EL (cell line): ENCODE measurements at places on chromosomes 16 and 17.

DNA sequence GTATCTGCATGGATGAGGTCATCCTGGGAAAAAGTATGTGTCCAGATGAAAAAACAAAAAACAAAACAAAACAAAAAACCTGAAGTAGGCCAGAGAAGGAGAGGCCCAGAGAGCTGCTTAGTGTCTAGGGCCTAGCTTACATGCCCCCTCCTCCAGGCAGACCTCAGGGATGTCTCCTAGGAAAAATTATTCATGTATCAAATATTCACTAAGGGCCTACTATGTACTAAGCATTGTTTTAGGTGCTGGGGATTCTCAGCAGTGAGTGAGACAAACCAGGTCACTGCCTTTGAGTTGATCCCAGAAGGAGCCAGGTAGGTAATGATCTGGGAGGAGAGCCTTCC lies 49.5 kb downstream of the IRX6 start:
- no peak for DNase-seq

- DNase-seq = no peak
Measured at GRCh38 chr17:30422171-30422570, 43.4 kb downstream of the CPD start.

DNA sequence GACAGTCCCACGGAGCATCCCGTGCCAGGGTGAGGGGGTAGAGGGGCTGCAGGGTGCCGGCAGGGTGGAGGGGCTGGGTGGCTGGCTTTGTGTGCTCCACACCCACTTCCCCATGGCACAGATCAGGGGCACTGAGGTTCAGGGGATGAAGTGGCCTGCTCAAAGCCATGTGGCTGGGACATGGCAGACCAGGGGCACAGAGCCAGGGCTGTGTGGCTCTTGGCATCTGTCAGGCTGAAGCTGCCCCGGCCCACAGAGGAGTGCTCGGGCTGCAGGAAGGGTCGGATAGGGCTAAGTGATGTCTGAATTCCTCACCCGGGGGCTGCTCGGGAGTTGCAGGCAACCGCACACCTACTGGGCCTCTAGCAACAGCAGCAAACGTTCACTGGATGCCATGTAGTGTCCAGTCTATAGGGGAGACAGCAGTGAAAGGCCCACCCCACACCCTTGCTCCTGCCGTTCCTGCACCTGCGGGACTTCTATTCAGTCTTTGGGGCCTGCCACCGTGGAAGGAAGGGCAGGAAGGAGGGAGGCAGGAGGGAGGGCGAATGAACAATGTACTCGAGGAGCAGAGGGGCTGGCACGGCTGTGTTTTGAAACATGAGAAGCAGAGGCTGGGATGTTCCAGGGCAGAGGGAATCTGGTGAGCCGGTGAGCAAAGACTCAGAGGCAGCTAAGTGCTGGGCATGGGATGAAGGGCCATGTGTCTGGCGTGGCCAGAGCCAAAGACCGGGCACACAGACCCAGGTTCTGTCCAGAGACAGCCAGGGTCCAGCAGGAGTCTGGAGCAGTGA lies 15.1 kb downstream of the SLC5A10 start:
- DNase-seq = no peak

DNA sequence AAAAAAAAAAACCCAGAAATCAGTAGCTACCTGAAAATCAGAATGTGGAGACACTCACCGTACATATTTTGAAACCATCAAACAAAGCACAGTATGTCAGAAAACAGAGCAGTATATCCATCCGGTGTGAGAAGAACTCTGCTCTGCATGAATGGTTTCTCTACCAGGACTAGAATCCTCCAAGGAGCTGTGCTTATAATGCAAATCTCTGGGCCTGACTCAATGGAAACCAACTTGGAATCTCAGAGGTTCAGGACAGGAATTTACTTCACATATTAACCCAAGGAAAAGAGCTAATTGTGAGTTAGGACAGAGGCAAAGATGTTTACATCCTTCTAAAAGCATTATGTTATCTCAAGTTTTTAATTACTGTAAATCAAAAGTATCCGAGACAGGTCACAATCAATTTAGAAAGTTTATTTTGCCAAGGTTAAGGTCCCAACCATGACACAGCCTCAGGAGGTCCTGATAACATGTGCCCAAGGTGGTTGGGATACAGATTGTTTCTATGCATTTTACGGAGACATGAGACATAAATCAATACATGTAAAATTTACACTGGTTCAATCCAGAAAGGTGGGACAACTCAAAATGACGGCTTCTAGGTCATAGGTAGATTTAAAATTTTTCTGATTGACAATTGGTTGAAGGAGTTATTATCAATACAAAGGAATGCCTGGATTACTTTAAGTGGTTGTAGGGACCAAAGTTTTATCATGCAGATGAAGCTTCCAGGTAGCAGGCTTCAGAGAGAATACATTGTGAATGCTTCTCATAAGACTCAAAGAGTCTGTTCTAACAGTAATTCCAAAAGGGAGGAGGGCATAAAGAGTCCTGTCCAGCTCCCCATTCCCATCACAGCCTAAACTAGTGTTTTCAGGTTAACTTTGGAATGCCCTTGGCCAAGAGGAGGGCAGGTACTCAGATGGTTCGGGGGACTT lies 164.1 kb downstream of the CDH8 start:
- no peak for DNase-seq

GRCh38 chr16:67437513-67437912 lies 6.6 kb downstream of the HSD11B2 start:
- no peak for DNase-seq

DNA sequence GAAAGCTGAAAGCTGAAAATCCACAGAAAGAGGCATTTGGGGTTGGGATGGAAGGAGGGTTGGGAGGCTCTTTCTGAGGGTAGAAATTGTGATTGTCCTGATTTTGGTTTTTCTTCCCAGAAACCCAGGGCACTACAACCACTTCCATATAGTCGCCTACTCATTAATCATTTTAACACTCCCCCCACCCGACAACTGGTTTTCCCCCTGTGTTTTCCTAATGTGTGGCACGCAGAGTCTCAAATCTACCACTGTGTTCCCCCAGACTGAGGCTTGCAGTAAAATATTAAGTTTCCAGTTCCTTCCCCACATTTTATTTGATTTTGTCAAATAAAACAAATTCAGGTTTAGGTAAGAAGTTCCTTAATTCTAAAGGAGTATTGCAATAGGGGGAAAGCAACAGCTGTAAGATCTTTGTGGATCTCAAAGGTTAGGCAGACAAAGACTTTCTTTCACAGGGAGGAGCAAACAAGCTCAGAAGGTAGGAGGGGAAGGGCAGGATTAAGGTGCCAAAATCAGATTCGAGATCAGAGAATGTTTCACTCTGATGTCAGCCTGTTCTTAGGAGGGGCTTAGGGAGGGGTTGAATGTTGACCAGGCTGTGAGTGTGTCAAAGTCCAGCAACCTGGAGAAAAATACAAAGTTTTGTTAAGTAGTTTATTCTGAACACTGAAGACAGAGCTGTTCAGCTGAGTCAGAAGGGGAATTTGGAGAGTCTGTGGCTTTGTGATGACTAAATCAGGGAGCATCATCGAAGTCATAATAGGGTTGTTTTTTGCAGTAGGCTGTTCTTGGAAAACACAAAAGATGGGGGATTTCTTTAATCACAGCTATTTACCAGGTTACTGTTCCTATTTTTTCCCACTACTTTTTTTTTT lies 3.6 kb downstream of the ZNF267 start:
- DNase-seq = peak; percentile 82

DNA sequence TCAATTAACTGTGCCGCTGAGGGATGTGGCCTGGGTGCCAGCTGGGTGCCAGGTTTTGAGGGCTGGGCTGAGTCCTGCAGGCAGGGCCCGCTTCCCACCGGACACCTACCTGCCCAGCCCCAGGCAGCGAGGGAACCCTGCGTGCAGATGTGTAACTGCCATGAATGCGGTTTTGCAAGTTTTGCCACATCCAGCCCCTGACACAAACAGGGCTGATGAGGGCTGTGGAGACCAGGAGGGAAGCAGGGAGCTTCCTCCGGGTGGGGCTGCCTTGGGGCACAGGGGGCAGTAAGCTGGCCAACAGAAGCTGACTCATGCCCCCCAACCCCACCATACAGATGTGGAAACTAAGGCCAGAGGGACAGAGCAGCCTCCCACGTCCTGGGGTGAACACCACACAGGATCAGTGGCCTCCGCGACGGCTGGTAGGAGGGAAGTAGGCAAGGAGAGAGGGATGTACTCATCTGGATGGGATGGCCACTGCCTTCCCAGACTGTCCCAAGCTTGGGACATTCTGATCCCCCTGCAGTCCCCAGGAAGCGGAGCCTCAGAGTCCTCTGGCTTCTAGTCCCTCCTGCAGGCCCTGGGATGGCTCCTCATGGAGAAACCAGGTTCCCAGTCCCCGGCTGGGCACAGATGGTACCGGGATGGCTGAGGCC lies 1.6 kb downstream of the UBALD1 start:
- DNase-seq = no peak

GRCh38 chr17:13865650-13866049 lies 203.7 kb upstream of the COX10 start:
- no peak for DNase-seq

GRCh38 chr16:397736-398332 lies 835 bp downstream of the NME4 start:
- peak; percentile 77 for DNase-seq

DNA sequence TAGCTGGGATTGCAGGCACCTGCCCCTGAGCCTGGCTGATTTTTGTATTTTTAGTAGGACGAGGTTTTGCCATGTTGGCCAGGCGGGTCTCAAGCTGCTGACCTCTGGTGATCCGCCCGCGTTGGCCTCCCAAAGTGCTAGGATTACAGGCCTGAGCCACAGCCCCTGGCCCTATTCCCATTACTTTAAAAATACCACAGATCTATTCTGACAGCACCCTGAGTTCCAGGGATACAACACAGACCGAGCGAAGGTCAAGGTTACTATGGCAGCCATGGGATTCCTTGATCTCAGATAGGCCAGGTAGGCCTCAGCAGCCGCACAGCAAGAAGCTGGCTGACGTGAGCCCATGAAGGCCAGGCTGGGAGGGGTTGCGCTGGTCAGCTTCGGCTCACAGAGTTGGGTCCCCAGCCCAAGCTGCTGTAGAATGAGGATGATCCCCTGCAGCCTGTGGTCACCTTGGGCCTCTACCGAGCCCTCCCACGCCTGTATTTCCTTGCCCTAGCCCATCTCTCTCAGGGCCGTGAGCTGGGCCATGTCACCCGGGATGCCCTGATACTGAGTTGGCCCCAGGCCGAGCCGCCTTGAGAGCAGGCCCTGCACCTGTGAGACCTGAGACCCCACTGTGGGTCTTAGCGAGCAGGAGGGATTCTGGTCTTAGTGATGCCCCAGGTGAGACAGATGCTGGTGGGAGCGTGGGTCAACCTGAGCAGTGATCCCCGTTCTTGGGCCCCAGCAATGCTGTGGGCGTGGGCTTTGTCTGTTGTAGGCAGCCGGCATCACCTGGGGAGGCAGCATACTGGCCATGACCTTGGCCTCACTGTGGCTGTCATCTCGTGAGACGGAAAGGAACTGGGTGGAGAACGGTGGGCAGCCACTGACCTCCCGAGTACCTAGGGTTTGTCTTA lies 16.9 kb upstream of the RNF213 start:
- DNase-seq = no peak

DNA sequence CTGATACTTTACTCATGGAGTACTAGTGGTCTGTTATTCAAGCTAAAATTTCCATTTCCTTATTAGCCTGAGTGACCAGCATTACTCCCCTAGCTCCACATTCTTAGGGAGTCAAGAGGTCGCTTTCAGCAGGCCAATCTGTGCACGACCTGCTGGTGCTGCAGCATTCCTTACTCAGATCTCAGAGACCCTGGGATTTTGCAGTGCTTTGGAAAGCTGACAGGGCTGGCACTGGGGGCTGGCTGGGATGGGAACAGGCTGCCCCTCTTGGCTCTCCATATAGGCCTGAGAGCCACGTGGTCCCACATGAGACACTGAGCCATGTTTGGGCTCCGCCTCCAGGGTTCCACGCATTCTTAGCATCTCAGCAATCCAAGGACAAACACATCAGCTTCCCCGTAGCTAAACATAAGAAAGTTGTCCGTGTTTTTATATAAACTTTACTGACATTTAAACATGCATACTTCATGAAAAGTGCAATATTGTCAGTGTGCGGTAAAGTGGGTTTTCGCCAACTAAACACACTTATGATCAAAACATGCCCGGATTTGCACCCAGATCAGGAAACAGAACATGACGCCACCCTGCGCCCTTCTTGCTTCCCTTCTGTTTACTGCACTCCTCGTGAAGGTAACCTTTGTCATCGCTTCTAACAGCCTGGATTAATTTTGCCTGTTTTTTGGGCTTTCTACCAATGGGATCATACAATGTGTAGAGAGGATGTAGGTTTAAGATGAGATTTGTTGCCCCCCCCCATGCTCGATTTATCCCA lies 254.5 kb upstream of the CACNG5 start:
- DNase-seq = peak; percentile 87

- DNase-seq = no peak
Measured at GRCh38 chr17:73799096-73799495, 154.9 kb upstream of the SDK2 start.

- DNase-seq = no peak
Measured at GRCh38 chr16:56346131-56346890, 79.0 kb downstream of the AMFR start.

GRCh38 chr17:6078458-6078871 lies 8.3 kb downstream of the WSCD1 start:
- no peak for DNase-seq

DNA sequence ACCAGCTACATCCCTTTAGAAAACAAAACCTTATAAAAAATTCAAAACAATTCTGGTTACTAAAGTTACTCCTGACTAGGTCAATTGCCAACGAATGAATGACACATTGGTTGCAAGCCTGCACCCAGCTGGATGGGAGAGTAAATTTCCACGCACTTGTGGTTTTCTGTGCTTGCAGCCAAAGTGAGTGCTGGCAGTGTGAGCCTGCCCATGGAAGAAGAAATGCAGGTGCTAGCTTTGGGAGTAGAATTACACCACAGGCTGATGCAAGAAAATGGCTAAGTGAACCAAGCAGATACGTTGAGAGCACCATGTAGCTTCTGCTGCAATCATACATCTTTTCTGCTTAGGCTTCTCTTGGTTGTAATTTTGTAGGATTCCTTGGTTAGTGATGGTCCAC lies 74.6 kb downstream of the SYCE1L start:
- DNase-seq = no peak

DNA sequence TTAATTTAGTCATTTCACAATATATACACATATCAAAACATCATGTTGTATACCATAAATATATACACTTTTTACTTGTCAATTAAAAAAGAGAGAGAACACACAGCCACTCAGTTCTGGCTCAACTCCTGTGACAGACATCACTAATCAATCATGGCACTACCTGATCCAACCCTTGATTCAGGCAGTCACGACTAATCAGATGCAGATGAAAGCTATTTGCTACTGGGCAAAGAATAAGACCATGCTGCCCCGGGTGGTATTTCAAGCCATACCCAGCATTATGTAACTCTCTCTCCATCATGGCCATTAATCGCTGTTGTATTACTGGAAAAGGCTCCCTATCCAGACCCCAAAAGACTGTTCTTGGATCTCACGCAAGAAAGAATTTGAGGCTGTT lies 345.7 kb downstream of the HAPSTR1 start:
- DNase-seq = no peak

- no peak for DNase-seq
Measured at GRCh38 chr16:83211711-83212110, 584.9 kb downstream of the CDH13 start.

DNA sequence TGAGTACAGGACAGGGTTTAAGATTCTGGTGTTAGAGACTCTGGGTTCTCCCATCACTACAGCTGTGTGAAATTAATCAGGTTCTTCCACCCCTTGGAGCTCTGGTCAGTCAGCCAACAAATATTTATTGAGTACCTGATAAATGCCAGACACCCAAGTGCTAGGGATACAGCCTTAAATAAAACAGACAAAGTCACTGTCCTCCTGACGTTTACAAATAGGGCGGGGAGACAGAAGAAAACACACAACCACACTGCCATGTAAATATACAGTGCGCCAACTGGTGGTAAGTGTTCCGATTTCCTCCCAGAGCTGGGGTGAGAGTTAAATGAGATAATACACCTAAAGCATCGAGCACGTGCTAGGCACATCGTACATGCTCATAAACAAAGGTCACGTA lies 121.0 kb downstream of the COPRS start:
- no peak for DNase-seq
